ENCODE measurements at places on chromosomes 5 and 9.

GRCh38 chr9:22452415-22453010, 5.9 kb downstream of the DMRTA1 start:
- no peak for DNase-seq

DNA sequence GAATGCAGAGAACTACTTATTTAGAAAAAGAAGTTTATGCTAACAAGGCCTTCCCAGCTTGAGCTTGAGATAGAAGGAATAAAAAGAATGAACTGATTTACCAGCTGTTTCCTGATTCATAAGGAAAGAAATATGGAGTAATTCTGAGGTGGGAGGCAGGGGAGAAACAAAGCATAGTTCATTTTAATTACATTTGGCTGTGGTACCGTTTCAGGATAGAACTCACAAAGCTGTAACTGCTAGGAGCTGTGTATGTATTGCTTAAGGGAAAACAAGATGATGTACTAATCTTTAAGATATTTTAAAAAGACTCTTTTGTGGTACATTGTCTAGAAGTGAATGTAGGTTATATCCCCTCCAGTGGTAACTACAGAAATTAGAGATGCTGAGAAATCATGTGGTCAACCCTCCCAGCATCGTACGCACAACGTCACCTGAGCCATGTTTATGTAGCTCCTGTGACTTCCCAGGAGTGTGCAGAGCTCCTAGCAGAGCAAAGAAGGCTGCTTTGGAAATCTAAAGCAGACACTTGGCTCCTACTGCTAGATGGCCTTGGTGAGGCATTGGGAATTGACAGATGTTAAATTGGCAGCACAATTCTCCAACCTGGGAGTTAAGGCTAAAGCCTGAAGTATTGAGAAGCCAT, 208.3 kb upstream of the VLDLR start:
- no peak for DNase-seq

GRCh38 chr9:23598994-23599393, 227.0 kb downstream of the ELAVL2 start:
- no peak for DNase-seq

DNA sequence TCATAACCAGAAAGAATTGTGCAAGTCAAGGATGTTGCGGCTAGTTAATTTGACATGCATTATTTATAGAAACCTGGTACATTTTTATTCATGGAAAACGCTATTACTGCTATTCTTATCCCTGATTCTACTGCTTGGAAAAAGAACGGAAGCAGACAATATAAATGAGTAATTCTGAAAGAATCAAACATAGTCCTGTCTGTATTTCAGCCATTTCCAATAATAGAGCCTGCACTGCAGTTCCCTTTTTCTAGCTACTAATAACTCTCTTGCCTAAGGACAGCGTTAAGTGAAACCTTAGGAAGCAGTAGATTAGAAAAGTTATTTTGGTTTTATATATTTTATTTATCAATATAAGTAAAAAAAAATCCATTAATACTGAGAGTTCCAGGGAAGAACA, 414.9 kb downstream of the CYLC2 start:
- no peak for DNase-seq

DNA sequence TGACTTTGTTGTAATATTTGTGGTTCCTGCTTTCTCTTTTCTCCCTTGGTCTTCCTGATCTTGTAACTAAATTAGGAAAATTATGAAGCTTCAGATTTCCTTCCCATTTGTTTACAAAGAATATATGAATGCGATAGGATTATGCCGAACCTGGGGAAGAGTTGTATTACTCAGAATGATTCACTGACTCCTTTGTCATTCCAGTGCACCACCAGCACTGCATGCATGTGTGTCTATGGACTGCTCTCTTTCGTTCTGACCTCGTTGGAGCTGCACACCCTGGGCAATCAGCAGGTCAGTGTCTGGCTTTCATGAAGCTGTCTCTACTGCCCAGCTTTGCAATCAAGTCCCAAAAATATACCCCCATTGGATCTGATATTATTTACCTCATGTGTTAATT, 25.5 kb downstream of the NUP188 start:
- no peak for DNase-seq

DNA sequence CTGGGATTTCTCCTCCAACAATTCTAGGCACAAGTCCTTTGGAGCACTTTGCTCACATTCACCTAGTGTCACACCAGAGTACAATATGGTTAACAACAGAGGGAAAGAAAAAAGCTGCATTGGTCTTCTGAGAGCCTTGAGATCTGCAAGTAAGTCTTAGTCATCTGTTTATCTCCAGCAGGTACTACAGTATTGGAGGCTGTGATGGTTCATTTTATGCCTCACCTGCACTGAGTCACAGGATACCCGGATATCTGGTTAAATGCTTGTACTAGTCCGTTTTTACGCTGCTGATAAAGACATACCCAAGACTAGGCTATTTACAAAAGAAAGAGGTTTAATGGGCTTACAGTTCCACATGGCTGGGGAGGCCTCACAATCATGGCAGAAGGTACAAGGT, 525.0 kb downstream of the NR2F1-AS1 start:
- DNase-seq = no peak

GRCh38 chr5:122301016-122301415, 11.0 kb upstream of the SNCAIP start:
- no peak for DNase-seq

DNA sequence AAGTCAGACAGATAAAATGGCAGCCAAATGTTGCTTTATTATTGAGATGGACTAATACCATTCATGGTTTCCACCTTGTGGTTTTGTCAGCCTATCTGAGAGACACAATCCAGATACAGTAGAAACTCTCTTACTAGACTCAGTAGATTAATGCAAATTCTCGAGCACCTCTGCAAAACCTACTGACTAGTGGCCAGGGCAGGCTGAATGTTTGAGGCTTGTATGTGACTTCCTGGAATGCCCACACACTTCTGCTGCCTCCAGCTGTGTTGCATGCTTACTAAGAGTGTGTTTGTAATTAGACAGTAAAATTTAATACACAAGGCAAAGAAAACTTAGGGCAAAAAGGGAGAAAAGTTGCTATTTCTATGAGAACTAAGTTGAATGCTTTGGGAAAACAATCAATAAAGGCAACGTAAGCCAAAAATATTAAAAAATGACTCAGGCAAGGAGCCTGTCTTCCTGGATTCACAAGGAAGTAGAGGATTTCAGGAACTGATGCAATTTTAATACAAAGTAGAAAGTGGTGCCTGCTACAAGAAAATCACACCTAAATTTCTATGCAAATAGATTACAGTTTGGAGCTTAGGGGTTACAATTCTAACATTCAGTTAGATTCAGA, 30.2 kb upstream of the CCNG1 start:
- no peak for DNase-seq

DNA sequence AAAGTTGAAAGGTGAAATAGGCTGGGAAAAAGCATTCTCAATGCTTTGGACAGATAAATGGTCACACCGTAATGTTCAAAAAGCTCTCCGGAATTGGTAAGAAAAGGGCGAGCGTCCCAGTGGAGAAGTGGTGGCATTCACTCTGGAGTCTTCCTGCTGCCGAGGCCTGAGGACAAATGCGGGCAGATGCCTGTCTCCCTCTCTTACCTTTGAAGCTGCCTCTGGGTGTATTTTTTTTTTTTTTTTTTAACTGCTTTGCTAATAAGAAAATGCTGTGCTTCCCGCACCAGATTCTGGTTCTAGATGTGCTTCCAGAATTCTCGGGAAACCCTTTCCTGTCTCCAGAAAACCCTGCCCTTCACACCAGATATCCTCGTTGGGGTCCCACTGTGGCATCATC, 24.4 kb upstream of the CTSL start:
- DNase-seq = no peak

DNA sequence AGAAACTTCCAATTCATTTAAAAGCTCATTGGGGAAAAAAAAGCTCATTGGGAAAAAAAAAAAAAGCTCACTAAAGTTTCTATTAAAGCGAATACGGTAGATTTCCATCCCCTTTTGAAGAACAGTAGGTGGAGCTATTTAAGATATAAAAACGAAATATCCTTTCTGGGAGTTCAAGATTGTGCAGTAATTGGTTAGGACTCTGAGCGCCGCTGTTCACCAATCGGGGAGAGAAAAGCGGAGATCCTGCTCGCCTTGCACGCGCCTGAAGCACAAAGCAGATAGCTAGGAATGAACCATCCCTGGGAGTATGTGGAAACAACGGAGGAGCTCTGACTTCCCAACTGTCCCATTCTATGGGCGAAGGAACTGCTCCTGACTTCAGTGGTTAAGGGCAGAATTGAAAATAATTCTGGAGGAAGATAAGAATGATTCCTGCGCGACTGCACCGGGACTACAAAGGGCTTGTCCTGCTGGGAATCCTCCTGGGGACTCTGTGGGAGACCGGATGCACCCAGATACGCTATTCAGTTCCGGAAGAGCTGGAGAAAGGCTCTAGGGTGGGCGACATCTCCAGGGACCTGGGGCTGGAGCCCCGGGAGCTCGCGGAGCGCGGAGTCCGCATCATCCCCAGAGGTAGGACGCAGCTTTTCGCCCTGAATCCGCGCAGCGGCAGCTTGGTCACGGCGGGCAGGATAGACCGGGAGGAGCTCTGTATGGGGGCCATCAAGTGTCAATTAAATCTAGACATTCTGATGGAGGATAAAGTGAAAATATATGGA, at the start of gene PCDHGA12:
PCDHGA12 (plus strand) TSS at position 176 of the 782 bp plus-strand sequence; CDS start at position 429, 253 bp downstream.
- no peak for DNase-seq

GRCh38 chr5:72412283-72413055, 92.3 kb downstream of the PTCD2 start:
- no peak for DNase-seq

DNA sequence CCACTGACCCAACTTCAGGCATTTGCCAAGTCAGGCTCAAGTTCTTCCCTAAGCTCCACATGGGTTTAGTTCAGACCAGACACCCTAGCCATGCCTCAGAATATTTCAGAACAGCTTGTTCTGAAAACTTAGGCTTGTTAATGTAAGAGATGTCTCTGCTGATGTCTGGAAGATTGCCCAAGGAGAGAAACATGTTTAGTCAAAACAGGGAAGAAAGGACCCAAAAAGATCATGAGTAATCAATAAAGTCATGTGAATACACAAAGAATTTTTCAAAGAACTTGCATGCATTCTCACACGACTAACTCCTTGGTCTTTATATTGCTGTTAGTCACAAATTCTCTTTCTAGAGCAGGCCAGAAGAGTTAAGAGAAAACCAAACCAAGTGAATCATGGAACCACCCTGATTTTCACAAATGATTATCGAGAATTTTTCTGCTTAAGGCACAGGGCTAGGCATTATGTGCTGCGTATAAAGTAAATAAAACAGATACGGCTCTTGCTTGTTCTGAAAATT, 158.1 kb upstream of the HMHB1 start:
- no peak for DNase-seq

- DNase-seq = no peak
Measured at GRCh38 chr9:124347206-124347967, 67.9 kb downstream of the PSMB7 start.

DNA sequence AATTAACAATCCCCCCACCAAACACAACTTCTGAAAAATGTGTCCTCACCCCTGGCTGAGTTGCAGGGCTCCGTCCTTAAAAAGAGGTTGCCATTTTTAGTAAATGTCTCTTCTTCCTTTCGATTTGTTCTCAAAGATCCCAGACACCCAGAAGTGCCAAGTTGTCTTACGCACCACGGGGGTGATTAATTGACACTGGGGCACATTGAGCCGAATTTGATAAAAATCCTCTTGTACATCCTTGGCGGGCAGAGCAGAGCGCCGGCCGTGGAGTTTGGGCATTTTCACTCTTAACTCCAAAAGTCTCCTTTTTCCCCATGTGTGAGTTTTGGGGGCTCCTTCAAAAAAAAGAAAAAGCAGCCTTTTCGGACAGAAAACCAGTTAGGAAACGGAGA, 4.5 kb downstream of the LMX1B start:
- no peak for DNase-seq

DNA sequence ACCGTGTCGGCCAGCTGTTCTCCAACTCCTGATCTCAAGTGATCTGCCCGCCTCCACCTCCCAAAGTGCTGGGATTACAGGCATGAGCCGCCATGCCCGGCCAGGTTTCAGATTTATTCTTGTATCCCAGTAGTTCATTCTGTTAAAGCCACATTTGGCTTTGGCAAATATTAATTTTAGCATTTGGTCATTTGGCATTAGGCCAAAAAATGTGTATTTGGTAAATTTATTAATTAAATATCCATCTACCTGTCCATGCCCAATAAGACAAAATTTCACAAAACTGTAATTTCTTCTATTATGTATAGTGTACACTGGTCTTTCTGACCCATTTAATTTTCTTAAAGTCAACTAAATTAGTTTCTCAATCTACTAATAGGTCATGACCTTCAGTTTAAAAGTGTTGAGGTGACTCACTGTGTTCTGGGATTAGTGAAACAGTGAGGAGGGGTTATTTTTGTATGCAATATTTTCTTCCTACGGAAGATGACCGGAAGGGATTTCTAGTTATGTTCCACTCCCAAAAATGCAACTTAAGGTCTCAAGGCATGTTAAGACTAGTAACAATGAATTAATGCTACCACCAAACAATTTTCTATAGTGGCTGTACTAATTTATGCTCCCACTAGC, 21.0 kb downstream of the OSTF1 start:
- DNase-seq = no peak

DNA sequence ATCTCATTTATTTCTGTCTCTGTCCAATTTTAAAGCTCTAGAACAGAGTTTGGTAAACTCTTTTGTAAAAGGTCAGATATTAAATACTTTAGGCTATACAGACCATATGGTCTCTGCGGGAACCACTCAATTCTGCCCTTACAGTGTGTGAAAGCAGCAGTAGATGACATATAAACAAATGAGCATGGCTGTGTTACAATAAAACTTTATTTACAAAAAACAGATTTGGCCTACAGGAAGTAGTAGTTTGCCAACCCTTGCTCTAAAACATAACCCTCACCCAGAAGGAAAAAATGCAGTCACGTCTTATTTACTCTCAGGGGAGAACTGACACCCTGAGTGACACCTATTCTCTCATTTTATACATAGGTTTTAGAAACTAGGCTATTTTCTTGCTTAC, 220.4 kb downstream of the DEPDC1B start:
- DNase-seq = no peak

DNA sequence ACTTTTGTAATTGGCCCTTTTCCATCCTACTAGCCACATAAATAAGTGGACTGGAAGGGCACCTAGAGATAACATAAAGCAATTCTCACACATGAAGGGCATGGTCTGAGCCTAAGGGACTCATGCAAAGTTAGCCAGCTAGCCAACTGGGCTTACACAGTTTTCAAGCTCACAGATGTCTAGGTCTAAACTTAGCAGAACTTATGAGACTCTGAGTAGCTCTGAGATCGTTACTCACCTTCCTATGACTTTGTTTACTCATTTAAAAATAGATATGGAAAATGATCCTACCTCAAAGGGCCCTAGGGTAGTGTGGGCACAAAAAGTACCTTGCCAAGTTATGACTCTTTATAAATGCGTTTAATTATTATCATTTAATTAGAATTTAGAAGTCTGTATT, 410.4 kb upstream of the MPDZ start:
- no peak for DNase-seq

- no peak for DNase-seq
Measured at GRCh38 chr5:75169516-75169915, 67.2 kb downstream of the ANKRD31 start.

GRCh38 chr5:80985600-80986228, 25.6 kb downstream of the RASGRF2 start:
- DNase-seq = no peak

- no peak for DNase-seq
Measured at GRCh38 chr5:141856037-141856790, 22.0 kb downstream of the PCDH1 start.
